Cortex of kidney (tissue), 1 donor: ENCODE measurements at places on chromosomes 2 and 18.

- DNase-seq: no peak
Measured at GRCh38 chr2:218081695-218082094, 12.6 kb downstream of the RUFY4 start.

DNA sequence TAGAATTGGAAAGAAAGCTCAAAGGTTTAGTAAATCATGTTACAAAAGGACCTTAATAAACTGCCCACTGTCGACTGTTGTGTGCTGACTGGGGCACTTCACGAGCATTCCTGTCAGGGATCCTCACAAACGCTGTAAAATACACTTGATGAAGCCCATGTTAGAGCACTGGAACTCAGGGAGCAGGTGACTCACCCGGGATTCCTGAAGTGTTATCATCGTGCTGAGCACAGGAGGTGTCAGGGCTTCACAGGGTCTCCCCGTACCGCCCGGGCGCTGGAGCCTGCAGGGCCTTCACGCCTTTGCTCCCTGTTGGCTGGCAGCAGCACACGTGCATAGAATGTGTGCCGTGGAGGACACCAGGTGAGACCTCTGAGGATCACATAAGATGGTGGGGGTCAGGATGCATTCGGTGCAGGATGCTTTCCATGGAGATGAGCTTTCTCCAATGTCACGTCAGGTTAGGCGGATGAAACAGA, 187.3 kb downstream of the SNTG2 start:
- no peak for DNase-seq

GRCh38 chr2:187500585-187501359, 52.7 kb upstream of the CALCRL start:
- DNase-seq: no peak

- no peak for DNase-seq
Measured at GRCh38 chr2:240254337-240255164, 114.1 kb upstream of the OTOS start.

- no peak for DNase-seq
Measured at GRCh38 chr18:57839942-57840381, 36.8 kb upstream of the ATP8B1 start.

- no peak for DNase-seq
Measured at GRCh38 chr2:80830891-80831290, 526.3 kb upstream of the LRRTM1 start.

DNA sequence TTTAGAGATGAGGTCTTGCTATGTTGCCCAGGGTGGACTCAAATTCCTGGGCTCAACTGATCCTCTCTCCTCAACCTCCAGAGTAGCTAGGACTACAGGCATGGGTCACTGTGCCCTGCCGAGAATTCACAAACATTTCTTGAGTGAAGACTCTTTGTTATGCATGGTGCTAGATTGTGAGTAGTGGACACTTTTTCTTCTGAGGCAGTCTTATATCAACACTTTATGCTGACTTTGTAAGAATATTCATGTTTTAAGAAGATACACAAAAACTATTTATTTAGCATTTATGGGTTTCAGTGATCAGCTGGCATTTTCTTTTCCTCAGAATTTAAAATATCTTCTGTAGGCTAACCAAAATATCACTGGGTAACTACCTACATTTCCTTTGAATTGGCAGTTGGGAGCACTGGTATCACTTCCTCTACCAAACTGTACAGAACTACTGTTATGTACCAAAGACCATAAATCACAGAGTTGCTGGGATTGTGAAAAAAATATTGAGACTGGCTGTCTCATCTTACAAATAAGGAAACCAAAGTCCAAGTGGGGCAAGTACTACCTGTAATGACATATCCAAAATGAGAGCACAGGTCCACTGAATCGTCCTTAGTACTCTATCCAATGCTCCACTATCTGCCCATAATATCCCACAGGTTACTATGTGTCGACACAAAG, 34.0 kb downstream of the DOCK10 start:
- no peak for DNase-seq

- DNase-seq: no peak
Measured at GRCh38 chr2:32417659-32418058, 60.8 kb downstream of the BIRC6 start.

DNA sequence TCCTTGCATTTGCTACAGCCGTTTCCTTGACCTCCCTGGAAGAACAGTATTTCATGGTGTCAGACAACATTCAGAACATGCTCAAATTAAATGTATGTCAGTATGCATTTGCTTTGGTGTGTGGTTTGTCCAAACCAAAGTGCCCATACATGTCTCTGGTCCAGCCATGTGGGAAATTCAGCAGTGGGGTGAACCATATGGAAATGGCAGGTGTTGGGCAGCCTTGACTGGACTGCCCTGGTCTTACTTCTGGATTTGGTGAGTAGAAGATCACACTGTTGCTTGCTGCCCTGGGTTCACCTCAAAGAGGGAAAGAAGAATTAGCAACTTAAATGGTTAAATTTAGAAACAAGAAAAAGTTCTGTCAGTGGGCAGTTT, 84.5 kb downstream of the MSH2 start:
- no peak for DNase-seq

GRCh38 chr2:240956935-240957655, 41.3 kb upstream of the SNED1 start:
- no peak for DNase-seq

- no peak for DNase-seq
Measured at GRCh38 chr18:55477860-55478581, 110.0 kb downstream of the TCF4 start.

DNA sequence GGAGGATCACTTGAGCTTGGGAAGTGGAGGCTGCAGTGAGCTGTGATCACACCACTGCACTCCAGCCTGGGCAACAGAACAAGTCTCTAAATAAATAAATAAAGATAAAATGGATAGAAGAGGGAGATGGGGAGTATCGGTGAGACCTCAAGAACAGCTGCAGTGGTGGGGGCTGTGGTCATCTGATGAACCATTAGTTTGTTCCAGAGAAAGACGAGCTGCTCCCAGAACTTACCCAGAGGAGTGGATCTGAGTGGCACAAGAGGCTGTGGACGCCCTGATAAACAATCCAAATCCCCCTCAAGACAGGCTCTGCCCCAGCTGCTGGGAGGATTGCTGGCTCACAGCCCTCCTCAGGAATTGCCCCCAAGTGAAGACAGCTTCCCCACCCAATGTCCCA, 26.7 kb downstream of the TMEM127 start:
- no peak for DNase-seq

GRCh38 chr2:236663287-236664101, 93.9 kb downstream of the ACKR3 start:
- DNase-seq: no peak

GRCh38 chr2:158689391-158689790, 105.7 kb upstream of the DAPL1 start:
- no peak for DNase-seq

GRCh38 chr18:28123401-28124030, 53.4 kb downstream of the CDH2 start:
- DNase-seq: no peak

DNA sequence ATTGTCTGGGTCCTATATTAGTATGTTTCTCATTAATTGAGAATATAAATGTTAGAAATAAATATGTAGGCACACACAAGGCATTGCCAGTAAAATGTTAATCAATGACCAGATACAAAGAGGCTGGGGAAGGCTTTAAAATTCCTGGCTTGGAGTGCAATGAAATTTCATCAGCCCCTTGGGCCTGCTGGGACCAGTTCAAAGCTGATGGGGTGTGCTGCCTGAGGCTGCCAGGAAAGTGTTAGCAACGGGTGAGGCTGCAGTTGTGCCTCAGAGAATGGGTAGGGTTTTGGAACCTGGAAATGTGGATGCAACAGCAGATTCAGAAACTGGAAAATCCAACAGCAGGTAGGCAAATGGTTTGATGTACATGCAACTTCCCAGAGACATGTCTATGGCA, 68.9 kb downstream of the DIPK1C start:
- no peak for DNase-seq

DNA sequence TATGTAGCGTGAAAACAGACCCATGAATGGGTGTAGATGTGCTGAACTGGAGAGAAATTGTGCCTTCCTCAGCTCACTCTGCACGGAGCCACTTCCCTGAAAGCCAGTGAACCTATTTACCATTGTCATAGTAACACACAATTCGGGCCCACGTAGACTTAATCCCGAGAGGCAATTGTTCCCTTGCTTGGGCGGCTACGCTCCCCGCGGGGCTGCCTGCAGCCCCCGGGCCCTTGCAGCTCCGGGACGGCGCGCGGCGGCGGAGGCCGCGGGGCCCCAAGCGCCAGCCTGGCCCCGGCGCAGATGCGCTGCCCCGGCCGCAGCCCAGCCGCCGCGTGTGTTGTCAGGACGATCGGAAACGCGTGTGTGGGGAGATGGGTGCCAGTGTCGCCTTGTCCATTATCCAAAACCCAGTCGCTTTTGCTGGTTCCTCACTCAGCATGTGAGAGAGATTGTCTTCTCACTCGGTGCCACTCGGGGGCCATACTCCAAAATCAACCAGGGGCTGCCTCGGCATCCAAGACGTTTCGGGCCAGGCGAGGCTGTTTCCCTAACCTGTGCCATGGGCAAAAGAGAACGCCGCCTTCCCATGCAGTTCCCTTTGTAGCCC, 17.9 kb upstream of the LRRTM1 start:
- DNase-seq: no peak

DNA sequence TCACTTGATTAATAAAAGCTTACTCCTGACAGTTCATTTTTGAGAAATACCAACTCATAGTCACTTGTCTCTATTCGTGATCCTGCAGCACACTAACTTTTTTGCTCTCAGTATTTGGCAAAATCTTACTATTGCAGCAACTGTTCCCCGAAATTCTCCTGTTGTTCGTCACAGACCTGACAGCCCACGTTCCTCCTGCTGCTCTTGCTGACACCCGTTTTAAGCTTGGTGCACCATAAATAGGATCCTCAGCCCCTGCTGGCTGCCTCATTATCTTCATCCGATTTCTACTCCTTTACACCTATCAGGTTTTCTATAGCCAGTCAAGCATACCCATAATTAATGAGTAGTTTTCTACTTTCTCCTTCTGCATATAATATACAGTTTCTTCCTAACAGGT, 368.8 kb downstream of the PLCL1 start:
- no peak for DNase-seq

DNA sequence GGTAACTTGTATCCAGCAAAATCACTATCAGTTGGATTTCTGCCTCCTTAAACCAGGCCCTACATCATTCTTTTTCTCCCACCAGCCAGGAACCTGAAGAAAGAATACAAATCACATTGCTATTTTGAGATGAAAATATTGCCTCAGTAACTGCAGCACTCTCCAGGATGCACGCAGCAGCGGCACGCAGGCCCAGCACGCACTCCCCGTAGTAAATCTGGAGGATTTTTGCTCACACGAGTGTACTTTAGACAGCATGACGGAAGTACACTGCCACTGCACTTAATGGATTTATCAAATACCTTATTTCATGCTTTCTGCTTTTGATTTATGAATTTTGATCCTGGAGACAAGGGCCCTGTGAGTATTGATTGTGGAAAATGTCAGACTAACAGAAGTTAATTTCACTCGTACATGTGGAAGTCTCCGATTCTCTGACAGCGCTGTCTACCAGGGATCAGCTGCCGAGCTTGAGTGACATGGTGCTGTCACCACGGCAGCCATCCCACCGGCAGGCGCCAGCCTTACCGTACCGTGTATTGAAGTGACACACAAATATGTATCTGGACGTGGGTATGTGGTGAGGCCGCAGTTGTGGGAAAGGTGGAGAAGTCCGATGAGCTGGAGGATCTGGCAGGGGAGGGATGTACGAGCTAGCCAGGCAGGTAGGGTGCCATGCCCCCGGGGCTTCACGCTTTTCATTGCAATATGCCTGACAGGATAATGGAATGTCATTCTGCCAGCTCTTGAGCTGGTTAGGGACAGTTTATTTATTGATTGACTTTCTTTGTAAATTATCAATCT, 863.7 kb downstream of the GALR1 start:
- no peak for DNase-seq

- DNase-seq: no peak
Measured at GRCh38 chr2:225103737-225104141, 61.5 kb upstream of the DOCK10 start.

GRCh38 chr2:223936862-223937326, 8.2 kb downstream of the WDFY1 start:
- DNase-seq: no peak

- DNase-seq: no peak
Measured at GRCh38 chr2:97901862-97902261, 93.9 kb downstream of the TMEM131 start.

- no peak for DNase-seq
Measured at GRCh38 chr2:193988784-193989183, 1668.2 kb upstream of the SLC39A10 start.

DNA sequence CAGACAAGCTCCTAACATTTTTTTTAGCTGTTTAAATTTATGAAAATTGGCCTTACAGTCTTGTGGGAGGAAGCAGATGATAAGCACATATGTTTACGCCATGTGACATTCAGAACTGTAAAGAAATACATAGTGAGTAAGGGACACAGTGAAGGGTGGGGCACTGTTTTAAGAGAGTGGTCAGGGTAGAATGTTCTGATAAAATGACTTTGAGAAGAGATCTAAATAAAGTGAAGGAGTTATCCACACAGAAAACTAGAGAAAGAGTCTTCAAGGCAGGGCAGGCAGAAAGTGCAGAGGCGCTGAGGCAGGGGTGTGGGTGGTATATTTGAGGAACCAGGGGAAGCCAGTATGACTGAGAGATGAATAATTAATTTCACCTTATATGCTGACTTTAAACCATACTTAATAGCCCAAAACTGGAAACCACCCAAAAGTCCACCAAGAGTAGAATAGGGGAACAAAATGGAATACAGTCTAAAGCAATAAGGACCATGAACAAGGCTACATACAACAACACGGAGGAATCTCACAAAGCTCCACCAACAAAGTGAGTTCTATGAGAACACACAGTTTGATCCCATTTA, 8.6 kb downstream of the MREG start:
- no peak for DNase-seq

DNA sequence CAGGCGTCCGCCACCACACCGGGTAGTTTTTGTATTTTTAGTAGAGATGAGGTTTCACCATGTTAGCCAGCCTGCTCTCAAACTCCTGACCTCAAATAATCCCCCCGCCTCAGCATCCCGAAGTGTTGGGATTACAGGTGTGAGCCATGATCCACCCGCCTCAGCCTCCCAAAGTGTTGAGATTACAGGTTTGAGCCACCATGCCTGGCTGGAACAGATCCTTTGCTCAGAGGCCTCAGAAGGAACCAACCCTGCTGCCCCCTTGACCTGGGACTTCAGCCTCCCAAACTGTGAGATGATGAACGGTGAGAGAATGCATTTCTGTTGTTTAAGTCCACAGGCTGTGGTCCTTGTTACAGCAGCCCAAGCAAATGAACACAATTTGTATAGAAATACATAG, 67.0 kb downstream of the NCAPH start:
- no peak for DNase-seq

- DNase-seq: no peak
Measured at GRCh38 chr18:23881778-23882177, 132.8 kb upstream of the TTC39C start.

DNA sequence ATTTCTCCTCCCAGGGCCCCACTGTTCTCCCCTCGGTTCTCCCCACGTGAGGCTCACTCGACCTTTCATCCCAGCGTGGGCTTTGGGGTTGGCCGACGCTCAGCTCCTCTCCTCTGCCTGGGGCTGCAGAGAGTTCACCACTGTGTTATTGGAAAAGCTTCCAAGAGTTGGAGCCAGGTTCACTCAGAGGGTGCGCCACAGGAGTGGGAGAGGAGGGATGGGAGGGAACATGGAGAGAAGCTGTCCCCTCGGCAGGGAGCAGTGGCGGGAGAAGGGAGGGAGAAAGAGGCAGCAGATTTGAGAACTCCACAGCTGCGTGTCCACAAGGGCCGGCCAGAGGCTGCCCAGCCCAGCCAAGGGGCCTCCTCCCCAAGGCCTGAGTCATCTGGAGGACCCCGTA, 197.1 kb upstream of the SMAD2 start:
- no peak for DNase-seq

- DNase-seq: no peak
Measured at GRCh38 chr18:35478520-35479435, 19.0 kb downstream of the INO80C start.

- no peak for DNase-seq
Measured at GRCh38 chr2:97880334-97880733, 115.4 kb downstream of the TMEM131 start.
